Fibroblast of skin of right biceps (primary cell): ENCODE measurements at places on chromosomes 5 and 9.

GRCh38 chr9:132141948-132142594, 19.8 kb upstream of the NTNG2 start:
- DNase-seq, result no peak

DNA sequence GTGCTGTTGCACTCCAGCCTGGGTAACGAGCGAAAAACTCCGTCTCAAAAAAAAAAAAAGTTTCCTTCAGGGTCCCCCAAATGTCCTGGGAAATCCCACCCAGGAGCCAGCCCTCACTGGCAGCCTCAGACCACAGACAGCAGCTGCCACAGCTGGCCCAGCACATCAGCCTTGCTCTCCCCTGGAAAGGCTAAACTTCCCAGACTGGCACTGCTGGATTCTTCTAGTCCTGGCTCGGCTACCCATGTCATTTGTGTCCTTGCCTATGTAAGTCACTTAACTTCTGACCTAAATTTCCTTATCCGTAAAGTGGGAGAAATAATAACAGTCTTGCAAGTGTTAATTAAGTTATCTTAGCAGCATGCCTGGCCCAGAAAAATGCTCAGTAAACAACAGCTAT, 8.6 kb upstream of the PRRC2B start:
- no peak for DNase-seq

DNA sequence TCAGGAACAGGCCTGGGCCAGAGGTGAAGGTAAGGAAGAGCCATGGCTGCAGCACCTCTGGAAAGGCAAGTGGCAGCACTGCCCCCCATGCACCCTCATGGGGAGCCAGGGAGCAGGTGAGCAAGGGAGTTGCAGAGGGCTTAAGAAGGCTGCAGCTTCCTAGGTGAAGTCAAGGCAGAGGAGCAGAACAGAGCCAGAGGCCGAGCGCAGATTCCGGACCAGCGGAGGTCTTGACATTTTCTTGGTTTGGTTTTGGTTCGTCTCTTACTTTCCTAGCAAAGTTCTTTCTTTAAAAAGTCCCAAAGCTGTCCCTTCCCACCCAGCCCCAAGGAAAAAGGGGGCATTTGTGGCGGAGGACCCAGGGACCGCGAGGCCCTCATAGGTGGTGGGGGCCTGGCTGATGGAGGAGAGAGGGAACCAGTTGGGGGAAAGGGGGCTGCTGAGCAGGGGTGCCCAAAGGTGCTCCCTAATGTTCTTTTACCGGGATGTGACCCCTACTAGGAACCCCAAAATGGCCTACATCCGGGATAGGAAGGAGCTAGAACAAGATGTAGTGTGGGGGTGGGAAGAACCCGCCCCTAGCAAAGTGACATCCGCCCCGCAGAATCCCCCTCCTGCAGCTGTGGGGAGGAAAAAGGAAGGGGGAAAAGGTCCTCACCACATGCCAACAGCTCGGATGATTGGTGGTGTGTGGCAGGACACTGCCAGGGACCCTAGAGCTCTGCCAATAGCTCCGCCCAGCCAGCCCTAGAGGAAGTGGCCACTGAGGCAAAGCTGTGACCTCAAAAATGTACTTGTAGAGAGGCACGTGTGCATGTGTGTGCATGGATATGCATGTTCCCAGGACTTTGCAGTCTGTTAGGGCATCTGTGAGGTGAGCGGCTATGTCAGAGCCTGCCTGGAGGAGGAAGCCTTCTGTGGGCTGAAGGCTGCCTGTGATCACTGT, 914 bp upstream of the CD72 start:
- no peak for DNase-seq

GRCh38 chr5:119389288-119390030, 33.6 kb downstream of the TNFAIP8 start:
- peak; percentile 28 for DNase-seq

- no peak for DNase-seq
Observed at GRCh38 chr5:152956943-152957613, 533.4 kb upstream of the GRIA1 start.

- DNase-seq, result no peak
Observed at GRCh38 chr5:127343866-127344265, 53.3 kb downstream of the MEGF10 start.

GRCh38 chr5:120073722-120074121, 390.4 kb upstream of the PRR16 start:
- no peak for DNase-seq

GRCh38 chr5:38607930-38608564, 51.6 kb upstream of the LIFR start:
- peak; percentile 37 for DNase-seq

DNA sequence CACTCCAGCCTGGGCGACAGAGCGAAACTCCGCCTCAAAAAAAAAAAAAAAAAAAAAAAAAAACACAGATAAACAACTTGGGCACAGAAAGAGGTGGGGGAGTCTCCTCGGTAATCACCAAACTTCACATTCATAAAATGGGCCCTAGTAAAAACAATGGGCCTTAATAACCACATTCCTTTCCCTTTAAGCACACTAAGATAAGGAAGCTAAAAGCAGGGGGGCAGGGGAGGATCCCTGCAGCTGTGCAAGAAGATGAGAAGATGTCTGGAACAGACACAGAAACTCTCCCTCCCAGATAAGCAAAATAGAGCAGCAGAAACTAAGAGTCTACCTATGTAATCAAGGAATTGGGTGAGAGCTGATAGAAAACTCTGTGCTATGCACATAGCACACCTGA, 111.2 kb upstream of the FAM174A start:
- no peak for DNase-seq

GRCh38 chr5:120229036-120229435, 235.1 kb upstream of the PRR16 start:
- no peak for DNase-seq

DNA sequence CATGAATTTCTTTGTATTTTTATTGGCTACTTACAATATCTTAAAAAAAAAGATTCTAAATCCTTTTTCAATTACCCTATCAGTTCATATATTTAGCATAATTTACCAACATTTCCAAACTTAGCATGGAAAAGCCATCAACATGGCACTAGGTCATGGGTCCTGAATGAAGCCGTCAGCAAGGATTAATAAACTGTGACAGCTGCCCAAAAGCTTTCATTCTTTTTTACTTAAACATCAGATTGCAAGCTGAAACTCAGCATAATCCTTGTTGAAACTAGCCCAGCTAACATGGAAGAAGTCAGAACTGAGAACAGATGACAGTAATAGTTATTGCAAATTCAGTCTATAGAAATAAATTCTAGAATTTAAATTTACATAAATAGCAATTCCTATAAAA, 209.8 kb downstream of the ADAMTS6 start:
- DNase-seq, result no peak

- DNase-seq, result no peak
Observed at GRCh38 chr5:1203311-1203967, 2.0 kb downstream of the SLC6A19 start.

GRCh38 chr5:64417390-64417789, 88.4 kb upstream of the RGS7BP start:
- no peak for DNase-seq

GRCh38 chr9:134429481-134429880, 103.2 kb downstream of the RXRA start:
- no peak for DNase-seq

DNA sequence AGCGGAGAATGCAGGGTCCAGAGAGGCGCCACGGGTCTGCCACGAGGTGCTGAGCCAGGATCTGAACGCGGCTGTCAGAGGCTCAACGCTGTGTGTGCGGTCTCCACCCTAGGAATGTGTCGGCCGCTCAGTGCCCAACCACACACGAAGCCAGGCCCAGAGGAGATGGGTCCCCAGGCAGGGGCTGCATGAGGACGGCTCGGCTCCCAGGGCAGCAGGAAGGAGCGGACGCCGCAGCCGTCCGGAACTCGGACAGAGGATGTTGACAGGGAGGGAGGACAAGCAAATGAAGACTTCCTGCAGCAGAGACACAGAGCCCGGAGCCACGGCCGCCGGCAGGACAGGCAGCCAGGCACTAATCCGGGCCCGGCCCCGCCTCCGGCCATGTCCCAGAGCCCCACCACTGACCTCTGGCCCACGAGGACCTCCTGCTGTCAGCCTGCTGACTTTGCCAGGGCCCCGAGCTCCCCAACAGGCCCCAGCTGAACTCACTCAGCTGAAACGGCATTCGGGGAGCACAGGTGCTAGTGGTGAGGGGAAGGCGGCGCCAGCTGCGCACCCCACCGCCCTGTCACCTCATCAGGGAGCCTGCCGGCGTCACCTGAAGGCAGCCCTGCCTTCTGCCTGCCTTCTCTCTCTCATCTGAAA, 12.7 kb downstream of the VAV2 start:
- peak; percentile 30 for DNase-seq

DNA sequence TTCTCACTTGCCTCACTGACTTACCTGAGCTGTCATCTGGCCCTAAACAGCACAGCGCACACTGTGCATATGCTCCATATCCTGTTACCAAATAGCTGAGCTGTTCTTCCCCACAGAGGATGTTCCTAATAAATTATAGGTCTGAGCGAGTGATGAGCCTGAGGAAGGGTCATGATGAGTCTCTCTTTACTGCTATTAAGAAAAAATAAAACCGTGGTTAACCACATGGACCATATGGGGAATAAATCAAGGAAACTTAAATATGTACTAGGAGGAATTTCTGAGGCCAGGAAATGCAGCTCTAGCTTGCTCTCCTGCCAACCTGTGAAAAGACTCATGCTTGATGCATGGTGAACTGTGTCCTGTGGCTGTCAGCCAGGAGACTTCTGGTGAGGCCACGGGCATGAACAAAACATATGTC, 424.8 kb upstream of the DMAC1 start:
- DNase-seq, result peak; percentile 96

- peak; percentile 81 for DNase-seq
Observed at GRCh38 chr9:83707518-83707767, 315 bp downstream of the UBQLN1 start.

DNA sequence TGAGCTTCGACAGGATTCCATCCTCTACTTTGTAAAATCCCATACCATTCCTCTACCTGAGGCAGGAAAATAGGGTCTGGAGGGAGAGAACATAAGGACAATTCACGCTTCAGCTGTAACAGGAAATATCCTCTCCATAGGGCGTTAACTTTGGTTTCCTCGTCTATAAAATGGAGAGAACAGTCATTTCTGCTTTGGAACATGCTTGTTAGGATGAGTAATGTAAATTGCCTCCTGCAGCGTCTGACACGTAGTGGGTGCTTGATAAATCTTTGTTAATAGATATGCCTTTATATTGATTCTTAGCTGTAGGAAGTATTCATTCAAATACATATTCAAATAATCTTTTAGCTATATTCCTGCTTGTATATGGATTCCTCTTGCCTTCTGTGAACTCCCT, 711 bp upstream of the SUB1 start:
- no peak for DNase-seq

DNA sequence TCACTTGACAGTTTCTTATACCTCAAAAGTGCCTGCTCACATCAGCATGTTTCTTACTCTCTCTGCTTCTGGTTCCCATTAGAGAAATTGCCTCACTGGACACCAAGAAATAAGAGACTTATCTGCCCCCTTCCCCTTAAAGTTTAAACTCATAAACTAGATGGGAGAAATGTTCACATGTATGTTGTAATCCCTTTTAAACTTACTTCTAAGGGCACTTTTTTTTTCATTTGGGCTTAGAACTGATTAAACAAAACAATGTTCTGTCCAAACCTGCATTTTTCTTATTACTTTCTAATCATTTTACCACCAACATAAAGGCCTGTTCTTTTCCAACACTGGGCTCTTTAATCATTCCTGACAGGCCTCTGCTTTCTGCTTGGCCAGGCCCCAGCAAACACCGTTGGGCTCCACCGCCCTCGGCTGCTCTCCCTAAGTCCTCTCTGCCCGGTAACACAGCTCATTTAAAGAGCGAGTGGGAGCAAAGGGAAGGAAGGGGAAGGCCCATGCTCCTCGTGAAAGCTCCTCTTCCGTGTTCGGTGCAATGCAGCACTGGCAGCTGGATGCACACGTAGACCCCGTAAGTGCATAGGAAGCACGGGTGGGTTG, 53.4 kb downstream of the ROR2 start:
- DNase-seq, result peak; percentile 62

DNA sequence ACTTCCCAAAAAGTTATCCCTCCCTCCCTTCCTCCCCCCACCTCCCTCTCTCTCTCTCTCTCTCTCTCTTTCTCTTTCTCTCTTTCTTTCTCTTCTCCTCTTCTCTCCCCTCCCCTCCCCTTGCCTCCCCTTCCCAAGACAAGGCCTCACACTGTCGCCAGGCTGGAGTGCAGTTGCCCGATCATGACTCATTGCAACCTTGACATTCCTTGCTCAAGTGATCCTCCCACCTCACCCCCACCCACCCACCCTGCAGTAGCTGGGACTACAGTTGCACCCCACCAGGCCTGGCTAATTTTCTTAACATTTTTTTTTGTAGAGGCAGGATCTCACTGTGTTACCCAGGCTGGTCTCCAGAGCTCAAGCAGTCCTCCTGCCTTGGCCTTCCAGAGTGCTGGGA, 32.8 kb downstream of the VPS13A start:
- peak; percentile 45 for DNase-seq

GRCh38 chr5:132473668-132474067, 16.9 kb downstream of the IRF1 start:
- no peak for DNase-seq

DNA sequence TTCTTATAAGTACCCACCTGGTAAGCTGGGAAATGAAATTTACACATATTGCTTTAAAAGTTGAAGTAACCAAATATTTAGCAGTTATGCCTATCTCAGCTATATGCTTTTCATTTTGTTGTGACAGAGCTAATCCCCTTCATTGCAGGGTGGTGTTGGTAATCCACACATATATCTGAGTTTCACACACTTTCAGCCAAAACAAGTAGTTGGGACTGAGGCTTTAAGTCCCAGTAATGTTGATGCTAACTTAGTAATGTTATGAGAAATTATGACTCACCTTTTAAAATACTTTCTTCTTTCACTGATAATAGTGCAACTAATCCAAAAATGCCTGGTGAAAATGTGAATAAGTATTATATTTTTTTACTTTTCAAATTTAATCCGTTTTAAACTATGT, 19.2 kb upstream of the RICTOR start:
- DNase-seq, result peak; percentile 56

- DNase-seq, result no peak
Observed at GRCh38 chr9:96782235-96782634, 4.3 kb upstream of the ZNF510 start.

- DNase-seq, result no peak
Observed at GRCh38 chr5:112064271-112064701, 307.3 kb upstream of the NREP start.

GRCh38 chr5:151684690-151685361, 1.9 kb downstream of the SPARC start:
- peak; percentile 99 for DNase-seq

GRCh38 chr9:124133727-124134126, 122.2 kb downstream of the LHX2 start:
- peak; percentile 39 for DNase-seq

DNA sequence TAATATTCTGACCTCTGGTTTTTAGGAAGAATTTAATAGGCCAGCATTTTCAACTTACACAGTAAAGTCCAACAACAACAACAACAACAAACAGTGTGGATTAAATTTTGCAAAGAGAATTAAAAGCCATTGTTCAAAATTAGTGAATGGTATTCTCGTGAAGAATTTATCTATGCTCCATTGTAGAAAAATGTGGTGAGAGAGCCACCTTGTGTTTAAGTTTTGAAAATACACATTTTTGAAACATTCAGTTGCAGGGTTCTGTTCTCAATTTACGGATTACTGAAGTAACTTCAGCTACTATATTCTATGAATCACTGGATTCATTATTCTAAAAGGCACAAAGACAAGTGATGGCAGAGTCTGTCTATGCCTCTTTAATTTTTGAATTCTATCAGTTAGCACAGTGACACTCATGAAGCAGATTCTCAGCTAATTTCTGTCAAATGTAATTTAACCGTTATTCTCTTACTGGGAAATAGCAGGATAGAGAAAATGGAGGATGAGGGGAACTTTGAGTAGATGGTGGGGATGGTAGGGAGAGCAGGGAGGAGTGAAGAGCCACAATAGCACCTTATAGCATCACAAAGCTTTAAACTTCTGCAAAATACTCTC, 11.0 kb downstream of the CCDC152 start:
- DNase-seq, result peak; percentile 30

- no peak for DNase-seq
Observed at GRCh38 chr9:73074176-73074708, 77.4 kb upstream of the ANXA1 start.
